ELR (cell line): ENCODE measurements at places on chromosomes 4 and X.

DNA sequence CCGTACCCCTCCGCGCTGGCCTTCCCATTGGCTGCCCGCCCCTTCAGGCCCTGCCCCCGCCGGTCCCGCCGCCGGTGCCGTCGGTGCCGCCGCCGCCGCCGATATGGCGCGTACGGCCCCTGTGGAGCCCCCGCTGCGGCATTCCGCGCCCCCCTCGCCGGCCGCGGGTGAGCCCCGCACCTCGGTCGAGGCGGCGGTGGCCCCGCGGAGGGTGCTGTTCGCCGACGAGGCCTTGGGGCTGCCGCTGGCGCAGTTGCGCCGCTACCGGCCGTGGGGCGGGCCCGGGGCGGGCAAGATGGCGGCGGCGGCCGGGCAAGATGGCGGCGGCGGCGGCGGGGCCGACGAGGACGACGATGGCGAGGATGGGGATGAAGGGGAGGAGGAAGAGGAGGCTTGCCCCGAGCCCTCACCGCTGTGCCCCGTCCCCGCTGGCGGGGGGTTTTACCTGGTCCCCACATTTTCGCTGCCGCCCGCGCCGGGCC lies at the start of gene PPP1R3F:
Gene PPP1R3F (plus strand): TSS at position 27 of the 482 bp plus-strand sequence. CDS start 77 bp downstream, at position 104.
- DNase-seq, result no peak

- no peak for DNase-seq
These were observed 135.8 kb downstream of the RAPGEF2 start for GRCh38 chr4:159238631-159239030.

GRCh38 chr4:146155152-146155724 lies 20.3 kb upstream of the LSM6 start:
- DNase-seq, result no peak

- DNase-seq, result peak; percentile 56
These were observed 12.3 kb downstream of the CLDN2 start for GRCh38 chrX:106932492-106932923.

- no peak for DNase-seq
These were observed 49.0 kb downstream of the STARD8 start for GRCh38 chrX:68696267-68696990.

GRCh38 chrX:43702079-43702524 lies 46.0 kb downstream of the MAOA start:
- no peak for DNase-seq

GRCh38 chr4:173212379-173212778 lies 43.8 kb downstream of the GALNT7 start:
- peak; percentile 54 for DNase-seq

DNA sequence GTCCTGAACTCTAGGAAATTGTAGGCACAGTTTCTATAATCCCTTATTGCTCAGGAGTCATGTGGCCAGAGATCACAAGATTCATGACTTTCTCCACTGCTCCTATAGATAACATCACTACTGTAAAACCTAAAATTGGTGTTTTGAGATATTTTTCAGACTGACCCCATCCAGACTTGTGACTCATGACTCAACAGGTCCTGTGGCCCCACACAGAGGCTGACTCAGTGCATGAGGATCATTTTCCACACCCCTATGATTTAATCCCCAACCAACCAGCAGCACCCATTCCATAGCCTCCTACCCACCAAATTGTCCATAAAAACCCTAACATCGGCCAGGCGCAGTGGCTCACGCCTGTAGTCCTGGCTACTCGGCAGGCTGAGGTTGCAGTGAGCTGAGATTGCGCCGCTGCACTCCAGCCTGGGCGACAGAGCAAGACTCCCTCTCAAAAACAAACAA lies 13.2 kb upstream of the XIAP start:
- DNase-seq, result peak; percentile 81

DNA sequence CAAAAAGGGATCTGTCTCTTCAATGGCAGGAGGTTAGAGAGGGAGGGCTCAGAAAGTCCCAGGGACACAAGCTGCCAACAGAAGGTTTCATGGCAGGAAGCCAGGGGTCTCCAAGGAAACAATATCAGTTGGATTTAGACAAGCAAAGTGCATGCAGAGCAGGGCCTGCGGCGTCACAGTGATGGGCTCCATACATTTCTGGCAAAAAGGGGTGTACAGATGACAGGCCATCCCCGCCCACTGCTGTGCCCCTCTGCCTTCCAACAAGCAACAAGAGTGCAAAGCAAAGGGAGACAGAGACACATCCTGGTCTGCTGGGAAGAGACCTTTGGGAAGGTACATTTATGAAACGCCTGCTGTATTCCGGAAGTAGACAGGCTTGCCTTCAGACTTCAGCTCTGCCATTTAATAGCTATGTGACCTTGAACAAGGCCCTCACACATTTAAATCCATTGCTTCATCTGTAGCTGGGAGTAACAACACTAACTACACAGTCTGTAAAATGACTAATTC lies 121.2 kb downstream of the AFAP1 start:
- DNase-seq, result no peak

DNA sequence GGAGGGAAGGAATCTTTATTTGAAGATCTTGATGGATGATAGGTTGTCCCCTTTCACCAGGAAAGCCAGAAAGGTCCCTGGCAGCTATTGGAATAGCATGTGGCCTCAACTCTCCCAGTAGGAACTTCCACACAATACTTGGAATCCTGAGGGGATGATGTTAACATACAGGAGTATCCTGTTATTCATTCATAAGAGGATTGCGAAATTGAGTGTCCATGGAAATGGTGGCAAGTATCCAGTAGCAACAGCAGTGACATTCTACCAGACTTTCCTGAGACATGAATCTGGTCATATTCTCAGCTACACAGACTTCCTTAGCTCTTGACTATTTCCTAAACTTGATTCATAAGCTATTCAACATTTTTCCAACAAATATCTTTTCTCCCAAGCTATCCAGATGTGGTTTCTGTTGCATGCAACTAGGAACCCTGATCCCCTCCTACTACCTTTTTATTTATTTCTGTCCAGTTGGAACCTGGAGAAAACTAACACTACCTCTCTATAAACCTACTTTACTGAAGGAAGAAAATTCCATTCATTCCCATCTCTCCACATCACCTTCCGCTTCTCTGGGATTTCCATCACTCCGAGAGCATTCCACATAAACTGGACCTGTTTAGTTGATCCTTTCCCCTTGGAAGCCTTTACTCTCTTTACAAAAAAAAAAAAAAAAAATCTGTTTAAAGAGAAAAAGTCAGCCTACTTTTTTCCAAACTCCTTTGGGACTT lies 101.8 kb downstream of the ANXA5 start:
- DNase-seq, result peak; percentile 55

DNA sequence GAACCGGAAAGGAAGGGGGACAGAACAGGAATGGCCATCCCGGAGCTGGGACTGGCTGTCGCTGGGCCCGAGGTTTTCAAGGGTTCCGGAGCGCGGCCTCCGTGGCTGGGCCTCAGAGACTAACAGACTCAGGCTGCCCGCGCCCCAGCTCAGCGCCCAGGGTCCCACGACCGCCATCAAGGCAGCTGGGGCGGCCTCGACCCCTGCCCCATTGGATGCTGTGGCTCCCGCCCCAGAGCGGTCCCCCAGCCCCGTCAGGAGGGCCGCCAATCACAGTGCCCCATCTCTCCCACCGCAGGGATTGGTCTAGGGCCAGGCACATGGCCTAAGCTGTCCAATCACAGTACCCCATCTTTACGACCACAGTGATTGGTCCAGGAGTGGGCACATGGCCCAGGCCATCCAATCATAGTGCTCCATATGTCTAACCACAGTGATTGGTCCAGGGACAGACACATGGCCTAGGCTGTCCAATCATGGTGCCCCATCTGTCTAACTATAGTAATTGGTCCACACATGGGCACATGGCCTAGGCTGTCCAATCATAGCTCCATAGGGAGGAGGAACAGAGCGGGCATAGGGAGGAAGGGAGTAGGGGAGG lies 105.3 kb upstream of the NKX1-1 start:
- peak; percentile 28 for DNase-seq

GRCh38 chr4:122928930-122929329 lies 6.5 kb upstream of the NUDT6 start:
- no peak for DNase-seq

DNA sequence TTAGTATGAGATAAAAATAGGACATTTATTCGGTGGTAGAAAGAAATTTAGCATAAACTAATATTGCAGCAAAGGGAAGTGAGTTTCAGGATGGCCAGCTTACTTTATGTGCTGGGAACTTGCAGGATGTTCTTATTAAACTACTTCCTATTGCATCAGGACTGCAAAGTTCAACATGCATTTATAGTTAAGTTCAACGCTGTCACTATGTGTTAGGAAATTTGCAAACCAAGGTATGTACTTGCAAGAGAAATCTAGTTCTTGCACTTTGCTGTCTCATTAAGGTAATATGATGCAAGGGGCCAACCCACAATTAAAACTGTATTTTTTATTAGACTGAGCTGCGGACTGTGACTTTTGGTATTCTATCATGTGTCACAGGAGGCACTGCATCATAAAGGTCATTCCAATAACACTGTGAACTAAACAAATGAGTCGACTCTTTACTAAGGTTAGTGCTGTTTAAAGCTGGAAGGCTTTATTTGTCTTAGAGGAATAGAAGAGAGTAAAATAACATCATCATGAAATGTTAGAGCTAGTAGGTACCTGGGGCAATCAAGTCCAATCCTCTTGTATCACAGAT lies 1525.7 kb upstream of the TENM3 start:
- no peak for DNase-seq

GRCh38 chrX:150436195-150436594 lies 73.1 kb downstream of the MAMLD1 start:
- peak; percentile 36 for DNase-seq

GRCh38 chr4:70678383-70678999 lies 9.8 kb upstream of the UTP3 start:
- no peak for DNase-seq

DNA sequence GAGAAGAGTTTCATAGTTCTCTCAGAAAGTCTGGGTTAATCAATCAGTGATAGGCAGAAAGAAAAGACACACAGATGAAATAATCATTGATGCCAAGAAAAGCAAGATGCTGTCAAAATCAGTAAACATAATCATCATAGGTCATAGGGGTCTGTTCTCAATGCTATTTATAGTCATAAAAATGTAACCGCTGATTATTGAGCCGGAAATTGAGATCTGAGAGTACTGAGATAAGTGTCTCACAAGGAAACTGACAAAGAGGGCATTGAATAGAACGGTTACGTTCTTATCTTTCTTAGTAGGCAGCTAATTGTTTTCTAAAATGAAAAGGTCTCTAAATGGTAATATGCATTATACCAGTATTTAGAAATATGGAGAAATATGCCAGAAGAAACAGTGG lies 1686.1 kb upstream of the AGA start:
- DNase-seq, result no peak

GRCh38 chr4:19298998-19299397 lies 952.7 kb upstream of the SLIT2 start:
- DNase-seq, result peak; percentile 40

- DNase-seq, result no peak
These were observed 37.7 kb downstream of the FHDC1 start for GRCh38 chr4:152973629-152974467.

DNA sequence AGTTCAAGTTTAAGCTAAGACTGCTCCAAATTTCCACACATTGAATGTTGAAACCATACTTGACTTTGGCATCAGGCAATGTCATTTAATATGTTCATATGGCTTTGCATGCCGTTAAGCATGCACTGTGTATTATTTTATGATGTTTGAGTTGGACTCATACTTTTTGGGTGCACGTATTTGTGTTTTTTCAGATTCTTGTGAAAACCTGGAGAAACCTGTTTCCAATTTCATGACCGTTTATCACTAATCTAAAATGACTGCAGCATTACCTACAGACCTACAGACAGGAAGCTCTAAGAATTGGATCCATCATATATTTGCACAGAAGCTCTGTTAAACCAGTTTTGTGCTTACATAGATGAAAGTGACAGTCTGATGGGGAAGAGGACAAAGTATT lies 1093.0 kb upstream of the INTU start:
- DNase-seq, result no peak

- DNase-seq, result peak; percentile 49
These were observed 276.8 kb downstream of the FBXW7 start for GRCh38 chr4:152258804-152259708.

GRCh38 chr4:1008840-1009541 lies 2.4 kb upstream of the FGFRL1 start:
- DNase-seq, result peak; percentile 17

DNA sequence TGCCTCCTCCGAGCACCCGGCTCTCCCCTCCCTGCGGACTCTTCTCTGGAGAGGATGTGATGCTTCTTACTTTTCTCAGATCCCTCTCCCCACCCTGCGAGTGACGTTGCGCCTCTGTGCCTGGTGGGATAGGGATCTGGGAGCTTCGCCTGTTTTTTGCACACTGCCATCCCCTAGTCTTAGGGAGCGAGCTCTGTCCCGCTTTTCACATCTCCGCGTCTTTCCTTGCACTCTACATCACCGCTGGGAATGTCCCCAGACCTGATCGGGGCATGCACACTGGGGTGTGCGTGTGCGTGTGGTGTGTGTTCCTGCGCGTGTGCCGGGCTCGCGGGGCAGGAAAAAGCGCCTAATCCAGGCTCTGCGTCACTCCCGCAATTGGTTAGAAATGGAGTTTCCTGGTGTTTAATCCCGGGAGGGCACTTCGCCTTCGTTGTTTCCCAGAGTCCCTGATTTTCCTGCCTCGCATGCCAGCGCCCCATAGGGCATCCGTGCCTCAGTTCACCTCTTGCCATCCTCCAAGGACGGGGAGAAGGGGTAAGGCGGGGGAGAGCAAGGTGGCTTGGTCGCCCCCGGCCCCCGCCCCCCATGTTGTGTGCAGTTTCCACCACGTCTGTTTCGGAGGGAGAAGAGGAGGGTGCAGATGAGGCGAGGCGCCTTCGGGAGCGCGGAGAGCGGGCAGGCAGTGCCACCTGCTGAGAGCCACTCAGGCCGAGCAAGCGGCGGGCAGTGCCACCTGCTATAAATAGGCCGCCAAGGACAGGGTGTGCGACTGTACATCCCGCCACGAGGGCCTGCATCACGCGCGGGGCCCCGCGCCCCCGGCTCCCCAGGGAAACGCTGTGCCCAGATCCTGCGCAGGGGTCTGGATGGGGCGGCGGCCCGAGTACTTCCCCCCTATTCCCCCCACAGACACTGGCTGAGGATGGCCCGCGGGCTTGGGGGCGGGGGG lies 759 bp upstream of the TBC1D1 start:
- DNase-seq, result no peak

DNA sequence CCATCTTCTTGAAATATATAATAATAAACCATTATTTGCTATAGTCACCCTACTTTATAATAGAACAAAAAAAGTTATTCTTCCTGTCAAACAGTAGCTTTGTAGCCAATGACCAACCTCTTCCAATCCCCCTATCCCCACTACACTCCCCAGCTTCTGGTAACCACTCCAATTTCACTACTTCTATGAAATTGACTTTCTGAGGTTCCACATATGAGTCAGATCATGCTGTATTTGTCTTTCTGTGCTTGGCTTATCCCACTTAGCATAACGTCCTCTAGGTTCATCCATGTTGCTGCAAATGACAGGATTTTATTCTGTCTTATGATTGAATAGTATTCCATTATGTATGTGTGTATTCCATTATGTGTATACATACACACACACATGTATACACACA lies 809.7 kb upstream of the NDST4 start:
- DNase-seq, result no peak

- DNase-seq, result no peak
These were observed 4.0 kb downstream of the SLC2A9 start for GRCh38 chr4:10017037-10017893.

- no peak for DNase-seq
These were observed 253.9 kb downstream of the PCDH18 start for GRCh38 chr4:137278431-137278830.
